Immature natural killer cell (primary cell): ENCODE measurements at places on chromosomes 12 and 14. TPM values are rescaled to one million over a fixed set of nuclear protein-coding genes. Genes with fewer than 3 reads are reported as not detected.

Gene COL2A1
- polyA plus RNA-seq: not detected

Gene LRRC43
- 3.2 TPM for polyA plus RNA-seq

Gene EXOC3L4
- polyA plus RNA-seq: not detected

DNA sequence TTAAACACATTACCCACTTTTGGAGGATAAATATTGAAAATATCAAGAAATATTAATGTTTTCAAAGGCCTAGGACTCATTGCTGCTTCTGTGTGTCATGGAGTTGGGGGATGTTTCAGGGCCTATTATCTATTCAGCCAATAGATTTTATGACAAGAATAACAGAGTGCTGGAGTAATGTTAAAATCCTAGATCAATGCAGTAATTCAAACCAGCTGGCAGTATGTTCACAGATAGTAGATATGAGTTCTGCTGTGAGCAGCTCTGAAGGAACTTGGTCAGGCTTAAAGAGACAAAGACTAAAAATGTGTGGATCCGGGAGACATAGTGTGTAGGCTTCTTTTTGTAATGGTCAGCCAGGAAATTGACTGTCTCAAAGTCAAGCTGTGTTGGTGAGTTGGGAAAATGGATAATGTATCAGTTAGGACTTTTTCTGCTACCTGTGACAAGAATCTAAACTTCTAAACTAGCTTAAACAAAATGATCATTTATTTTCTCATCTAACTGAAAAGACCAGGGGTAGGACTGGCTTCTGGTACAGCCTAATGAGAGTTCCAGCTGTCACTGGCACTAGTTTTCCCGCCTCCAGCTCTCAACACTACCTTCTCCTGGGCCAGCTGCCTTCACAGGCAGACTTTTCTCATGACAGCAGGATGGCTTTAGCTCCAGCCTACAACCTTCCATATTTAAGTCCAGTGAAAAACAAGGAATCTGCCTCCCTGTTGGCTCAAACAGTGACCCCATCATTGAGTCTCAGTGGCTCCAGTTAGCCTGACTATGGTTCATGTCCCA, 16.3 kb upstream of the POLR3B start:
- DNase-seq: no peak
- H3K4me3 ChIP-seq: no peak overlapping the region
- peaks cover 14% of the 10 kb centered on the region for H3K36me3 ChIP-seq
- H3K27me3 ChIP-seq: no peaks in the 10 kb centered on the region
- no peak overlapping the region for H3K27ac ChIP-seq

GRCh38 chr12:56104815-56105608, 653 bp downstream of the PA2G4 start:
- peak; percentile 13 for DNase-seq
- peaks cover 57% of the 10 kb centered on the region for H3K4me1 ChIP-seq
- H3K4me3 ChIP-seq: peak overlapping the region; percentile 96
- H3K27ac ChIP-seq: peak overlapping the region; percentile 94
- peaks cover 21% of the 10 kb centered on the region for H3K36me3 ChIP-seq
